ENCODE measurements at places on chromosomes 12 and 14.

DNA sequence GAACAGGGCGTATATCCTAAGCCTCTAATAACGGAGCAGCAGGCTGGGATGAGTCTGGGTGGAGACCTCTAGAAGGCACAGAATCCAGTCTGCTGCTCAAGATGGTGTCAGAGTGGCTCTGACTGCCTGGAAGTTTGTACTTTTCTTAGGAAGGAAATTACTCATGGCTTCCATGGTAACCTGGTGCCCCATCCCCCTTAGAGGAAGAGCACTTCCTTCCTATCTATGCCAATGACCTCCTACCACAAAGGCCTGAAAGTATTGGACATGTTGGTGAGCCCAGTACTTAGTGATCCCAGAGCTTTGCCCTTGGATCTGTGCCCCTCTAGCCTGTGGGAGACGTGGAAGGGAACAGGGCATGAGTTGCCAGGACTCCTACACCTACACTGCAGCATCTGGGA lies 1.5 kb downstream of the BATF start:
- DNase-seq: peak; percentile 50

DNA sequence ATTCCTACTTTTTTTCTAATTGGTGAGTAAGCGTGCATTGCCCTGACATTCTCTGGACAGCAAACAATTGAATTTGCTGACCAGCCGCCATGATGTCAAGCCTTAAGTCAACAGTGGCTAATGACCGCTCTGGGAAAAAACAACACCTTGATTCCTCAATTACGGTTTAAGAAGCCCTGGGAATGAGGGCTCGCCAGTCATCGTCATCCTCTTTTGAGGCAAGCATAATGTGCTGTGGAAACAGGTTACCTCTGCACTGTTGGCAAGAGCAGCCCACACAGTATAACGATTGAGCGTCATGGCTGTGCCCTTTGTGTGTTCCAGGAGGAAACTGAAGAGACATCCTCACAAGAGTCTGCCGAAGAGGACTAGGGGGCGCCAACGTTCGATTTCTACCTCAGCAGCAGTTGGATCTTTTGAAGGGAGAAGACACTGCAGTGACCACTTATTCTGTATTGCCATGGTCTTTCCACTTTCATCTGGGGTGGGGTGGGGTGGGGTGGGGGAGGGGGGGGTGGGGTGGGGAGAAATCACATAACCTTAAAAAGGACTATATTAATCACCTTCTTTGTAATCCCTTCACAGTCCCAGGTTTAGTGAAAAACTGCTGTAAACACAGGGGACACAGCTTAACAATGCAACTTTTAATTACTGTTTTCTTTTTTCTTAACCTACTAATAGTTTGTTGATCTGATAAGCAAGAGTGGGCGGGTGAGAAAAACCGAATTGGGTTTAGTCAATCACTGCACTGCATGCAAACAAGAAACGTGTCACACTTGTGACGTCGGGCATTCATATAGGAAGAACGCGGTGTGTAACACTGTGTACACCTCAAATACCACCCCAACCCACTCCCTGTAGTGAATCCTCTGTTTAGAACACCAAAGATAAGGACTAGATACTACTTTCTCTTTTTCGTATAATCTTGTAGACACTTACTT lies 138.9 kb downstream of the HMGA2 start:
- DNase-seq: peak; percentile 28

- no peak for DNase-seq
Observed at GRCh38 chr14:60760209-60760608, 25.6 kb downstream of the MNAT1 start.

DNA sequence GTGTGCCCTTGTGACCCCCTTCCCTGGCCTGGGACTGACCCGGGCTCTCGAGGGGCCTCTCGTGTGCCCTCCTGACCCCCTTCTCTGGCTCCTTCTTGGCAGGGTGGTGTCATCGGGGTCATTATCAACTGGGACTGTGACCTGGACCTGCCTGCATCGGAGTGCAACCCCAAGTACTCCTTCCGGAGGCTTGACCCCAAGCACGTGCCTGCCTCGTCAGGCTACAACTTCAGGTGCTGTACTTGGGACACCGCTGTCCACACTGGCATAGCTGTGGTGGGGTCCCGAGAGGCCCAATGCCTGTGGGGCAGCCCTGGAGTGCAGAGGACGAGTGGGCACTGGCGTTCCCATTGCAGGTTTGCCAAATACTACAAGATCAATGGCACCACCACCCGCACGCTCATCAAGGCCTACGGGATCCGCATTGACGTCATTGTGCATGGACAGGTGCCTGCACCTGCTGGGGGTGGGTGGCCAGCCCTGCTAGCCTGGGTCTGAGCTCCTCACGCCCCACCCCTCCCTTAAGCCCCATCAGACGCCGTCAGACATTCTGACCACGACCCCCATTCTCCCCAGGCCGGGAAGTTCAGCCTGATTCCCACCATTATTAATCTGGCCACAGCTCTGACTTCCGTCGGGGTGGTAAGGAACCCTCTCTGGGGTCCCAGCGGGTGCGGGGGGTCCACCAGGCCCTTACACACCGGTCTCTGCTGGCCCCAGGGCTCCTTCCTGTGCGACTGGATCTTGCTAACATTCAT lies 2.5 kb downstream of the P2RX2 start:
- DNase-seq: no peak

GRCh38 chr12:88529531-88530488 lies 50.5 kb downstream of the KITLG start:
- DNase-seq: no peak

DNA sequence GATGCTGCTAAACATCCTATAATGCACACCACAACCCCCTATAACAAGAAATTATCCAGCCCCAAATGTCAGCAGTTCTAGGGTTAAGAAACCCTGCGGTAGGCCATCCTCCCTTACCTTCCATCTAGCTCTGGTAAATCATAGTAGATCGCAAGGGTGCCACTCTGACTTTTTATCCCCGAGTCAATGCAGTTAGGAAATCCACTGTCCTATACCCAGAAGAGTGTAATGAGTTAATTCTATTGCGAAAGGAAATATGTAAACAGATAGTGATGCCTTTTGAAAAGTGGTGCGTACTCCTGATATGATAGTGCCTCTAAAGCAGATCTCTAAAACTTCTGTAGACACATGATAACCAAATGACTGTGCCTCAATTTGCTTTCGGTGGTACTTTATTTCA lies 29.8 kb downstream of the SCFD1 start:
- no peak for DNase-seq

- no peak for DNase-seq
Observed at GRCh38 chr14:77554207-77554606, 55.6 kb upstream of the ISM2 start.

GRCh38 chr14:97426776-97427175 lies 629.6 kb downstream of the VRK1 start:
- no peak for DNase-seq

GRCh38 chr12:42281278-42281677 lies 43.2 kb upstream of the YAF2 start:
- DNase-seq: no peak

- DNase-seq: no peak
Observed at GRCh38 chr12:770479-770878, 18.1 kb downstream of the WNK1 start.

GRCh38 chr14:76884853-76885276 lies 58.7 kb downstream of the LRRC74A start:
- DNase-seq: no peak

- no peak for DNase-seq
Observed at GRCh38 chr12:76967181-76967885, 88.5 kb upstream of the CSRP2 start.

DNA sequence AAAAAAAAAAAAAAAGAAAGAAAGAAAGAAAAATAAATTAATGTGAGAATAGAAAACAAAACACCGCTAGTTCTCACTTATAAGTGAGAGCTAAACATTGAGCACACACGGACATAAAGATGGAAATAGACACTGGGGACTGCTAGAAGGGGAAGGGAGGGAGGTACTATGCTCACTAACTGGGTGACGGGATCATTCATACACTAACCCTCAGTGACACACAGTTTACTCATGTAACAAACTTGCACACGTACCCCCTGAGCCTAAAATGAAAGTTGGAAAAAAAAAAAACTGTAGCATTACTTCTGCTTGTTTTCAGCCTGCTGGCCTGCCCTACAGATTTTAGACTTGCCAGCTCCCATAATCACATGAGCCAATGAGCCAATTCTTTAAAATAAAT lies 10.5 kb upstream of the PRMT5 start:
- DNase-seq: no peak

GRCh38 chr14:64880221-64881121 lies 764 bp upstream of the SPTB start:
- peak; percentile 41 for DNase-seq

DNA sequence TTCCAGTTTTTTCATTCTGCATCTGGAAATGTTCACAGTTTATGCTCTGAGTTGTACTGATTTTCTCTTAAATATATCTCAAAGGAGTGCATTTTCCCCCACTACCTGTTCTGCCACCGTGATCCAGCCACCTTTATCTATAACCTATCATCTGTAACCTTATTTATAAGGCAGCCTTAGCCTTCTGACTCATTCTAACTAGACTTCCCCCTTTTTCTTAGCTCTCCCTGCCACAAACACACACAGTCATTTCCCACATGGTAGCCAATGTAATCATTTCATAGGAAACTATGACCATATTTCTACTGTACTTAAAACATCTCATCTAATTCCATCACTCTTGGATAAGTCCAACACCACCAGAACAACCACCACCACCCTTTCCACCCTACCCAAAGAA lies 10.8 kb upstream of the GYS2 start:
- peak; percentile 19 for DNase-seq

DNA sequence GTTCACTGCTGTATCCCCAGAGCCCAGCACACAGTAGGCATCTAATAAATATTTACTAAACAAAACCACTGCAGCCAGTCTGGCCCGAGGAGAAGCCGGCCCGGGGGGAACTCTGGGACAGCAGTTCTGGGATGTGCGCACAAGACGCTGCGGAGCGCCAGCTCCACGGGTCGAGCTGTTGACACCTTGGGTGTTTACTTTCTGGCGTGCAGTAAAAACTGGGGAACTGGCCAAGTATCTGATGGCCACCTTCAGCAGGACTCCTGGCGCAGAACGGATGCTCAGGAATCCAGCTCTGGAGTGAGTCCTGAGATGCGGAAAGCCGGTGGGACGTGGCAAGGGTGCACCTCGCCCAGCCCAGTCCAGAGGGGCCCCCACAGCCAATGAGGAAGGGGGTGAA lies 65.6 kb downstream of the NCOR2 start:
- no peak for DNase-seq

DNA sequence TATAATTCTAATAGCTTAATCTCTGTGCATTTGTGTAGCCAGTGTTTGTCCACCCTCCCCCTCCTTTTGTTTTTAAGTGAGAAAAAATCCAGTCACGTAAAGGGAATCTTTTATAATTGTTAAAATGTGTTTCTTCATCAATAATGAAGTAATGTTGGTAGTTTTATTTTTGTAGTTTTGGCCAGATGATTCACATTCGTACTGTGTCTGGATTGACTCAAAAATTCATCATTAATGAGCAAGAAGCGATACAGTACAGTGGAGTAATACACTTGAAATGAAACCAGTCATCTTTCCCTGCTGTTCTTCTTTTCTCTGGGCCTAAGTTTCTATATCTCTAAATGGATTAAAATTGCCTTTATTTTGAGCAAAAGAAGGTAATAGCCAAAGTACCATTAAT lies 86.5 kb downstream of the SRGAP1 start:
- no peak for DNase-seq

- no peak for DNase-seq
Observed at GRCh38 chr14:87409393-87409792, 583.6 kb downstream of the GALC start.

DNA sequence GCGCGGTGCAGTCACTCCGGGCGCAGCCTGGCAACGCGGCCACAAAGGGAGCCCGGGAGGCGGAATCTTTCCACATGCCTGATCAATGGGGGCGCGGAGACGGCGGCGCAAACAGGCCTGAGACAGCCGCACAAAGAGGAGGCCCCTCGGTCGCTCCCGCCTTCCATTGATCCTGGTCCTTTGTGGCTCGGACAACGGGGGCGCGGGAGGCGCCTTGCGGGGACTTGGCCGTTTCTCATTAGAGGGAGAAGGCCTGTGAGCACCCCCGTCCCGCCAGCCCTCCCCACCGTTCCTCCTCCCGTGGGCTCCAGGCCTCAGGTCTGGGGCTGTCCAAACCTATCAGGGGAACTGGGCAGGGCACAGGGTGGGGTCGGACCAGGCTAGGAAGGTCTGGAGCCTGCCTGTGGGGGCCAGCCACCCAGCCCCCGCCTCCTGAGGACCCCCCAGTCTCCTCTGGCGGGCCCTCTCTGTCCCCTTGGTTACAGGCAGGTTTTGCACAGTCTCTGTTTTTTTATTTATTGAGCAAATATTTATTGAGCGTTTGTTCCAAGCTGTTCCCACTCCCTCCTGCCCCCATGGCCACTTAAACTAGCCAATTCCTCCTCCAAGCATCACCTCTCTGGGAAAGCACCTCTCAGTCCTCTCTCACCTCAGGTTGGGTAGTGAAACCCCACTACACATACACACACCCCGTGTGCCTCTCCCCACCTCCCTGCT lies 29.0 kb upstream of the MSI1 start:
- no peak for DNase-seq

DNA sequence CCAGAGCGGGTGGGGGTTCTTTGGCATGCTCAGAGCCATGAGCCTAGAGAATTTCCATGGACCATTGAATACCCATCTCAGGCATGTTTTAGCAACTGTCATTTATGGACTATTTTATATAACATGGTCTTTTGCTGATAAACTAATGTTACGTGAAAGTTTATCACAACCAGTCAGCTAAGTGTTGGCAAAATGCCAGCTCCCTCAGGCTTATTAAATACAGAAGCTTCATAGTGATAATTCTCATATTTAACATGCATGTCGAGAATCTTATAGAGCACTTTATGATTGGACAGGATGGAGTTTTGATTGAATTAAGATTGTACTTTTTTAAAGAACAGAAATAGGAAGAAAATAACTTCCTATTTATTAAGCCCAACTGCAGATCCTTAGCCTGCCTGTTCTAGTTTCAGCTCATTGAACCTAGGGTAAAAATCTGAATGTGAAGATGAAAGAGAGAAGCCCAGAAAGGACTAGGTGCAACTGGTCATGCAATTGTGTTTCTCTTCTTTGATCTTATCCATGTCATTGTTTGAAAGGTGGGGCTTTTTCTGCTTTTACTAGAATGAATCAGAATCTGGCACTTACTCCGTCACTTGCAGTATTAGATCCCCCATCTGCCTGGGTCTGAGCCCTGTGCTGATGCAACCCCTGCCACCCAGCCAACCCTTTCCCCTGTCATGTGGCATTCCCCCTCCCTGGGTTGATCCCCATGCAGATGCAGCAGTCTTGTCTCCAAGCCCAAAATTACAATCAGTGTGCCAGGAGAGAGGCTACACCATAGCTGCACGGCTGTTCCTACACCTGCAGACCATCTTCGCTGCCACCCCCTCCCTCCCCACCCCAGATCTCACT lies 134.6 kb upstream of the EVL start:
- peak; percentile 69 for DNase-seq

- DNase-seq: no peak
Observed at GRCh38 chr12:116064493-116064892, 213.0 kb downstream of the MED13L start.

DNA sequence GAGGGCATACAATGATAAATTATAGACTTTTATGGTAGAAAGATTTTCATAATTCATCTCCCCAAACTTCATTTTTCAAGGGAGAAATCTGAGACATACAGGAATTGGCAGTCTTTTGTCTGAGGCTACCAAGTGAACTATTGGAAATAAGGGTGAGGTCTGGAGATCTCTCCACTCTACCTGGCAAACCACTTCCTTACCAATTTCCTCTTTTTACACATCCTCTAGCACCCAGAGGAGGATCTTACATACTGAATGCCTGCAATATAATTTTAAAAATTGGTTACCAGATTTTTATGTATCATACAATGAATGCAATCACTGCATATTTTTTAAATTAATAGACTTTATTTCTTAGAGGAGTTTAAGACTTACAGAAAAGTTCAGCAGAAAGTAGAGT lies 6.6 kb downstream of the PDE6H start:
- DNase-seq: no peak

- DNase-seq: no peak
Observed at GRCh38 chr12:1161197-1161596, 170.2 kb downstream of the ERC1 start.
